ENCODE measurements at places on chromosomes 2 and 18.

- no peak for DNase-seq
Observed at GRCh38 chr2:187419808-187420207, 28.2 kb downstream of the CALCRL start.

GRCh38 chr2:170177950-170178781 is at the start of gene MYO3B:
TSS of gene MYO3B (plus strand) at chr2:170178147. CDS start at chr2:170178288, 141 bp downstream.
- DNase-seq = peak; percentile 40

DNA sequence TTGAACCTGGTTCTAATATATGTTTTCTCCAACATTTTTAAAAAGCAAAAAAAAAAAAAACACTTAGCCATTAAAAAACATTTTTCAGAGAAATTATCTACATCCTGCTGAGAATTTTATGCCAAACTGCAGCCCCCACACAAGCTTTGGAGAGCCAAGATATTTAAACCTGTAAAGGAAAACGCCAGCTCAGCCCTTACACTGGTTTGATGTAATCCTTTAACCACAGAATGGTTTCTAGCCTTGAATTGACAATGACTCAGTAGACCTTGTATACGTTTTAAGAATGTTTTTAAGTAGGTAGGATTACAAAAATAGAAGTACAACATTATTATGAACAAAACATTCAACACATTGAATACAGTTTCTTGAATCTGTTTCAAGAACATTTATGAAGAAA is 113.6 kb downstream of the BABAM2 start:
- DNase-seq = peak; percentile 78

DNA sequence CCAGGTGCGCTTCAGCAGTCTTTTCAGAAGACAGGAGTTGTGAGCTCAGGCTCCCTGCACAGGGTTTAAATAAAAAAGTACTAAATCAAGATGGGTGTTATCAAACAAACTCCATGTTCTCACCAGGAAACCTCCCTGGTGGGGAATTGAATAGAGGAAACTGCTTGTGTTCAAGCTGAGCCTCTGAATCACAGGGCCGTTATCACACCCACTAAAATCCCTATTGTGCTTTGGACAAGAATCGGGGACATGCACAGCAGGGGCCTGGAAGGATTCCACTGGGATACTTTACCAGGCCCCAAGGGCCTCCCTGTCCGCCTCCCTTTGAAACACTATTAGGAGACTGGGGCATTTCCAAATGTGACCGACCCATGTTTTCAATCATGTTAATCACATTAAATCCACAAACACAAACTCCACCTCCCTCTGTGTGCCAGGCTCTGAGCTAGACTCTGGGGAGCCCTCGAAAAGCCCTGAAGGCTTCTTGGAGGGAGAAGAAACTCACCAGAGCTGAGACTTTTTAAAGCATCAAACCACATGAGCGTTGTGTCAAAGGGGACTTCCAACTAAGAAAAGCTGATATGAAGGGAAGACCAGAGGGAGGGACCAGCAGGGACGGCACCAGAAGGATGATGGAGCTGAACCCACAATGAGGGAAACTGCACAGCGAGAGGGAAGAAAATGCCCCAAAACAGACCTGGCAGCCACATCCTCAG is 458.7 kb upstream of the ID2 start:
- DNase-seq = no peak

GRCh38 chr2:3729055-3729448 is 25.7 kb downstream of the DCDC2C start:
- no peak for DNase-seq

DNA sequence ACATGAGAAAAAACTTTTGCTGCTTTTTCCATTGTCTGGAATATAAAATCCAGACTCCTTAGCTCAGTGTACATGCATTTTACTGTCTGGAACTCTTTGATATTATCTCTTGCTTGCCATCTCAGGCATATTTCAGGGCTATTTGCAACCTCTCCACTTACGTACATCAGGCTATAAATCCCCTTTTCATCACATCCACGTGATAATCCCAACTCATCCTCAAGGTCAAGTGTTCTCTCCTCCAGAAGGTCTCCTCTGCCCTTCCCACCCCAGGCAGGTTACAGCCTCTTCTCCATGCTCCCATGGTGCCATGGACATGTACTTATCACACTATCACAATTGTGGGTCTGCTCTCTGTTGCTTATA is 202.5 kb upstream of the RBMS1 start:
- no peak for DNase-seq

DNA sequence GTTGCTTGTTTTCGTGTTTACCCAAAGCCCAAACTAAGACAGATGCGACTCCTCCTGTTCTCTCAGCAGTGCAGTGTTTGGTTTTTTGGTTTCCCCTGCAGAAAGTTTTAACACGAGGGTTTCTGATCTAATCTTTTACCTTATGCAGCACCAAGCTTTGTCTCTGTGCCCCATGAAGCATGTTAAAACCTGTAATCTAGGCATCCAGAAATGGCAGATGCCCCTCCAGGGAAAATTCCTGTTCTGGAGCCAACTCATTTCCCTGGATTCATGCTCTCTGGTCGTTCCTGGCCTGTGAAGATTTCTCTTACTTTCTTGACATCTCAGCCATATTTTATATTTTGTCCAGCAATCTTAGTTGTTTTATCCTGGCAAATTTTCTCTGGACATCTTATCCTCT is 91.5 kb downstream of the LTBP1 start:
- no peak for DNase-seq

DNA sequence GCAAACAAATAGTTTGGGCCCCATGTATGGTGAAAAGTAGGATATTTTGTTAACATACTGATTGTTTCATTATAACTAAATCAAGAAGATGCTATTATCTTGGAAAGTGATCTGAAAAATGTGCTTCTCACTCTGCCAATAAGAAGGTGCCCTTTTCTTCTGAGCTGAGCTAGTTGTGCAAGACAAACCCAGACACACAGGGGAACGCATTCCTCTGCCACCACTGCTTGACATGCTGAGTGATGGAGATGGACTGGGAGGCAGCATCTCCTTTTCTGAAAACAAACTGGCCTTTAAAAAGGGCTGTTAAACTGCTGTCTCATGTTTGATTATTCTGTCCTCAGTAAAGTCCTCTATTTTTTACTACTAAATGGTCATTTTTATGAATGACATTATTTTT is 1989.9 kb upstream of the CELF4 start:
- DNase-seq = peak; percentile 17

GRCh38 chr2:45834372-45834771 is 182.9 kb downstream of the PRKCE start:
- no peak for DNase-seq

- peak; percentile 43 for DNase-seq
Observed at GRCh38 chr2:234953116-234954031, 1.6 kb downstream of the SH3BP4 start.

DNA sequence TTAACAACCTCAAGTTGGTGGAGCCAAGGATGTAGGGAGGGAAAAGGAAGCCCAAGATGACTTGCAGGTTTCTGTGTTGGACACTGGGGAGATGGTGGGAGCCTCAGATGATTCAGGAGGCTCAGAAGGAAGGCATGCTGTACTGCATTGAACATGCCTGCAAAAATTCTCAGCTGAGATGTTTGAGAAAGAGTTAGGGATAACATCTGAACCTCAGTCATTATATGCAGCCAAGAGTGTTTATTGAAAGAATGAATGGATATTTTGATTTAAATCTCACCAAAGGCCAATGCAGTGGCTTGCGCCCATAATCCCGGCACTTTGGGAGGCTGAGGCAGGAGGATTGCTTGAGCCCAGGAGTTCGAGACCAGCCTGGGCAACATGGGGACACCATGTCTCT is 243.0 kb downstream of the MYCN start:
- no peak for DNase-seq

GRCh38 chr2:157254041-157254440 is 3.5 kb upstream of the GALNT5 start:
- DNase-seq = no peak

DNA sequence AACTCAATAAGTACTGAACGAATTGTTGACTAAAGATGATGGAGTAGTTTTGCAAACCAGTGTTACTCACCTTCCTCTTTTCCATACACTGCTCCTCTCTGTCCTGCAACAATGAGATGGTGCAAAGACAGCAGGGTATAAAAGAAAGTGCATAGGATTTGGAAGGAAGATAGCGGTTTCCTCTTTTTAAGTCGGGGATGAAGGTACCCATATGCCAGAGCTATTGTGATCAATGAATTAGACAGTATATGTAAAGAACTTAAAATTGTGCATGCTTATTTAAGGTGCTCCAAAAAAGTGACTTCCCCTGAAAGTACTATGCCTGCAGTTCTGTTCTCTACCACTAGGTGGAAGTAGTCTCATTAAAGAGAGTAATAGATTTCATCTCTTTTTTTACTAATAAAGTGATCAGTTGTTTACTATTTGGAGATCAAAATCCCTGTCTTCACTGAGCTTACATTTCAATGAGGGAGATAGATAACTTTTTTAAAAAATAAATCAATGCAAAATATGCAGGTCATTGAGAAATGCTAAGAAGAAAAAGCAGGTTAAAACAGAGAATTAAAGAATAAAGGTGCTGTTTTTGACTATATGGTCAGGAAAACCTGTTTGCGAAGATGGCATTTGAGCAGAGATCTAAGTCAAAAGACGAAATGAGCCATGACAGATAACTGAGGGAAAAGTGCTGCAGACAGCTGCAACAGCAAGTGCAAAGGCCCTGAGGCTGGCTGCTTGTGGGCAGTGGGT is 339.7 kb upstream of the SLC14A2 start:
- DNase-seq = peak; percentile 7

DNA sequence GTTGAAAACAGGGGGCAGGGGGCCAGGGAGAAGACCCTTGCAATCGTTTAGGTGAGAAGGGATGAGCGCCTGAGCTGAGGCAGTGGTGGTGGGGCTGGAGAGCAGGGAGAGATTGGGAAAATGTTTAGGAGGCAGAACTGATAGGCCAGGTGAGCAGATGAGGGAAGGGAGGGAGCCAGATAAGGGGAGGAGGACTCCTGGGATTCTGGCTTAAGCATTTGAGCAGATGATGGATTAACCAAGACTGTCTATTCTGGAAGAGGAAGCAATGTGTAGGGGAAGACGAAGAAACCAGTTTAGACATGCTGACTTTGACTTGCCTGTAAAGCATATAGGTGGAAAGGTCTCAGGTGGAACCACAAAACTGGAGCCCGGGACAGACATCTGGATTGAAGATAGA is 49.9 kb upstream of the ASPRV1 start:
- DNase-seq = no peak

DNA sequence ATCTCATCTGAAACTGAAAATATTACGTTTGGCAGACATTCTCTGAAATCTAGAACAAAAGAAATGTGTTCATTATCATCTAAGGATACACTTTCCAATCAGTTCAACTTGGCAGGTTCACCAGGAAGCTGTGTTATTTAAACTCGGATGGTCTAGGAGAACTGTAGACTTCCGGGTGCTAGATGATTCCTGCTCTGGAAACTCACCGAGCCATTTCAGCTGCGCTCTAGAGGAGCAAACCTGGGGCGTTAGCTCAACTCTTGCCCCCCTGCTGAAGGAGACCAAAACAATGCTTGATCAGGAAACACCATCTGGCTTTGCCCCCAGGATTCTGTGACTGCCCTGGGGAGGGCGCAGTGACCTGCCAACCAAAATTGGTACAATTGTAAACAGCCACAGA is 22.9 kb downstream of the MLPH start:
- no peak for DNase-seq

GRCh38 chr18:13003466-13003896 is 12.3 kb downstream of the CEP192 start:
- peak; percentile 67 for DNase-seq

- peak; percentile 29 for DNase-seq
Observed at GRCh38 chr2:132465917-132466316, 49.3 kb downstream of the GPR39 start.

GRCh38 chr18:25305584-25305983 is 46.4 kb downstream of the ZNF521 start:
- DNase-seq = no peak

DNA sequence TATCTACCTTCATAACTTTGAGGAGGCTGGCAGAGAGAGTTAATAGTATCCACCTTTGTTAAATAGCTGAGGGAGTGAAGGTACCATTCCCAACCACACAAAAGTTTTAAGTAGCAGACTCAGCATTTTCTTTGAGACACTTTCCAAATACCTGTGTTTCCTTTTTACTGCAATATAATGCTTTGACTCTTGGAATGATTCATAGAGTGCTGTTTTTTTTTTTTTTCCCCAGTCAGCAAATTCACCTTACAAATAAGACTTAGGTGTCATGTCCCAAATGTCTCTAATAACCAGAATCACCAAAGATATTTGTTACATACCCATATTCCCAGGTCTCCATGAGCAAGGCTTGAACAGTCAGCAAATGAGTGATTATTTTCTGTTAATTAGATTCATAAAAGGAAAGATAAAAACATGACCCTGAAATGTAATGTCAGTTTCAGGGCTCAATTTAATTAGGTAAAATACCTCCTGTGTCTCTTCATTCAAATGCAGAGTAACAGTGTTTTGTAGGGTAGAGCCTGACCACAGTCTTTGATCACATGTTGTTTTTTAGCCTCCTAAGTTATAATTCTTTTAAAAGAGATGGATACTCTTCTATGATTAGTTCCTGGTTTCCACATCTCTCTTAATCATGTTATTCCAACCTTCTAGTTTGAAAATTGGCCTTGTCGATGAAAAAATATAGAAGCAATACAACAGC is 39.9 kb downstream of the SLC5A7 start:
- DNase-seq = no peak

DNA sequence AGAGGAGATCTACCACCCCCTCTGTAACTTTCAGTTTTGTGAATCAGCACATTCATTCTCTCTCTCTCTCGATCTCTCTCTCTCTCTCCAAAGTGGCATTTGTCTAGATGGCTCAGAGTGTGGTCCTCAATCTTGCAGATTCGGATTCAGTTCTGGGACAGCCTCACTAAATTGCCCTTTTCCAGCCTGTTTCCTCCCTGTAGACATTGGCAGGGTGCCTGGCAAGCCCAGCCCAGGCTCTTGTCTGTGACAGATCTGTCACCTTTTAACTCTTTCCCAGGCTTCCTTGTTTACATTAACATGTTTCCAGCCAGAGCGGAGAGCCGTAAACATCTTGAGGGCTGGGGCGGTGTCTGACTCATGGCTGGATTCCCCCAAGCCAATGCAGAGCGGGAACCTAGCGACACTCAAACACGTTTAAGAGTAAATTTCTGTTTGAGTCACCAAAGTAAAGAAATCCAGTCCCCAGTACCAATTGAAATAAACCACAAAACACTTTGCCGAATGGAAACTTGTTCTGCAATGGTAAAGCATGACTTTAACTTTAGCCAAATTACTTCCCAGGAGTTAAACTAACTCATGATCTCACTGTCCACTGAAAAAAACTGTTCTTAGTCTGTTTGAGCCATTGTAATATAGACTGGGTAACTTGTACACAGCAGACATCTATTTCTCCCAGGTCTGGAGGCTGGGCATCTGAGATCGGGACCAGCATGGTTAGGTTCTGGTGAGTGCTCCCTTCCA is 6.6 kb upstream of the CYP27C1 start:
- peak; percentile 95 for DNase-seq

Measured in fibroblast of lung (primary cell).